SJSA1 (cell line): ENCODE measurements at places on chromosomes 6 and 20. TPM values are rescaled to one million over a fixed set of nuclear protein-coding genes. Genes with fewer than 3 reads are reported as not detected.

GRCh38 chr6:53244958-53245357 lies 96.3 kb upstream of the GCM1 start:
- H3K4me1 ChIP-seq = peaks cover 2% of the 10 kb centered on the region
- H3K27ac ChIP-seq = no peak overlapping the region
- H3K27me3 ChIP-seq = no peaks in the 10 kb centered on the region
- no peak overlapping the region for H3K4me3 ChIP-seq
- no peak for DNase-seq
- H3K36me3 ChIP-seq = no peaks in the 10 kb centered on the region

GRCh38 chr6:146240322-146240721 lies 211.5 kb downstream of the GRM1 start:
- no peaks in the 10 kb centered on the region for H3K4me1 ChIP-seq
- H3K27ac ChIP-seq = no peak overlapping the region

GRCh38 chr6:33875141-33875581 lies 71.4 kb upstream of the MLN start:
- no peaks in the 10 kb centered on the region for H3K36me3 ChIP-seq
- no peak for DNase-seq
- no peaks in the 10 kb centered on the region for H3K4me1 ChIP-seq
- H3K27ac ChIP-seq = no peak overlapping the region
- H3K27me3 ChIP-seq = 0 out of 2 replicates have a peak, but pooled peaks cover 3% of the 10 kb centered on the region
- H3K4me3 ChIP-seq = no peak overlapping the region

Gene CNKSR3
- total RNA-seq = 11.4 and 14.7 TPM in 2 replicates

Gene GPX5
- total RNA-seq = not detected in 2 replicates

Gene GPR63
- 0.44 and 1.4 TPM in 2 replicates for total RNA-seq
